ENCODE measurements at places on chromosomes 13 and 19.

DNA sequence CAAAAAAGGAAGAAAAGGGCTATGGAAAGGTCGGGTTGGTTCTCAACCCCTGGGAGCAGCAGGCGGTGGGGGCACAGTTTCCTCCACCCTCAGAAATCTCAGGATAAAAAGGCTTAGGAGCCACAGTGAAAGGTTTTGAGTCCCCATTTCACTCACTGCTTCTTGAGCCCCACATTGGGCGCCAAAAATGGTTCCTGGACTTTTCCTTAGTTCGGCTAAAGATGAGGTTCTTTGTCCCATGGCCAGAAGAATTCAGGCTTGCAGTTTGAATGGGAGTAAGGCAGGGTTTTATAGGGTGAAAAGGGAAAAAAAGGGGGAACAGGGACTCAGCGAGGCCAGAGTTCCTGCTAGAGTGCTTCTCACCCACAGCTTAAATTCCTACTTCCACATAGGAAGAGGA is 179.5 kb downstream of the GGACT start:
- no peak for DNase-seq

DNA sequence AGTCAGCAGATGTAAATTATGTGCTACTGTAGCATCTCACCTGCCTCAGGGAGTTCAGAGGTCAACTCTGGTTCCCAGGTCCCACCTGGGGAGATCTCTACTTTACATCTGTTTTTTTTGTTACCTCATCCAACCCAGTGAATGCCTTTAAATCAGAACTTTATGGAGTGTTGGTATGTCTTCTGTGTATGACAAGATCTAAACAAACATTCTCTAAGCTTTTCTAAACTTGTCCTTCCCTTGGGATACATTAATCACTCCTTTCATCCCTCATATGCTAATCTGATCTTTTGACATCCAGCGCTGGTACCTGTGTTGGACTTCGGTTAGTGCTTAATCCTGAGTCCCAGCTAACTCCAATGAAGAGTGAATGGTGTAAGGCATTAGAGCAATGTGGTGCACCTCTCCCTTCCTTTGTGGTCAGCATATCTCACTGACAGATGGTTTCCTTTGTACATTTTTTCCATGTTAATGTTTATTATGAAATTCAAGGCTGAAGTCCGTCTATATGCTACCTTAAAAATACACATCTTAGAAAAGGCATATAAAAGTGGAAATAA is 213.4 kb downstream of the ABCC4 start:
- no peak for DNase-seq

- DNase-seq: no peak
These were observed 3.1 kb downstream of the CCER2 start for GRCh38 chr19:38908911-38909310.

DNA sequence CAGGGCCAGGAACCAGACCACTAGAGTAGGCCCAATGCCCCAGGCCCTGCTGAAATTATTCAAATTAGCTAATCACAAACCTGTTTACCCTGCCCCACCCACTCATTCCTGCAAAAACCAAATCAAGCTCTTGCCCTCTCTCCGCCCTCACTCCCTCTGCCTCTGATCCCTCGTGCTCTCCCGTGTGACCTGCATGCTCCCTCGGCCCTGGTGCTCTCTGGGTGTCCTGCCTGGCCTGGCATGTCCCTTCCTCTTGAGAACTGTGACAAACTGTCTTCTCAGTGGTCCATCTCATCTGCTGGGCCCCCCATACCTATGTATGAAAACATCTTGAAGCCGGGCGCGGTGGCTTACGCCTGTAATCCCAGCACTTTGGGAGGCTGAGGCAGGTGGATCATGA is 12.2 kb upstream of the TTYH1 start:
- no peak for DNase-seq

DNA sequence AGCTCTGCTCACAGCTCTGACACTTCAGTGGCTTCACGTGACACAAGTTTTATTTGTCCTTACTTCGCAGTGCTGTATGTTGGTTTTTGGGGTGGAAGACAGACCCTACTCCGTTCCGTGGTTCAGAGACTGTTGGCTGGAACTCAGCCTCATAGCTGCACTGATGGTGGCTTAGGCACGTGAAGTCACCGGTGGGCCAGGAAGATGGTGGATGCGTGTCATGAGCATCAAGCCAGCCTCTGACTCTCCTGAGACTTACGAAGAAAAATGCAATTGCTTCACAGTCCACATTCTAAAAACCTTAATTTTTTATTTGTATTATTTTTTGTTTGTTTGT is 161.4 kb upstream of the SOX1 start:
- DNase-seq: no peak

DNA sequence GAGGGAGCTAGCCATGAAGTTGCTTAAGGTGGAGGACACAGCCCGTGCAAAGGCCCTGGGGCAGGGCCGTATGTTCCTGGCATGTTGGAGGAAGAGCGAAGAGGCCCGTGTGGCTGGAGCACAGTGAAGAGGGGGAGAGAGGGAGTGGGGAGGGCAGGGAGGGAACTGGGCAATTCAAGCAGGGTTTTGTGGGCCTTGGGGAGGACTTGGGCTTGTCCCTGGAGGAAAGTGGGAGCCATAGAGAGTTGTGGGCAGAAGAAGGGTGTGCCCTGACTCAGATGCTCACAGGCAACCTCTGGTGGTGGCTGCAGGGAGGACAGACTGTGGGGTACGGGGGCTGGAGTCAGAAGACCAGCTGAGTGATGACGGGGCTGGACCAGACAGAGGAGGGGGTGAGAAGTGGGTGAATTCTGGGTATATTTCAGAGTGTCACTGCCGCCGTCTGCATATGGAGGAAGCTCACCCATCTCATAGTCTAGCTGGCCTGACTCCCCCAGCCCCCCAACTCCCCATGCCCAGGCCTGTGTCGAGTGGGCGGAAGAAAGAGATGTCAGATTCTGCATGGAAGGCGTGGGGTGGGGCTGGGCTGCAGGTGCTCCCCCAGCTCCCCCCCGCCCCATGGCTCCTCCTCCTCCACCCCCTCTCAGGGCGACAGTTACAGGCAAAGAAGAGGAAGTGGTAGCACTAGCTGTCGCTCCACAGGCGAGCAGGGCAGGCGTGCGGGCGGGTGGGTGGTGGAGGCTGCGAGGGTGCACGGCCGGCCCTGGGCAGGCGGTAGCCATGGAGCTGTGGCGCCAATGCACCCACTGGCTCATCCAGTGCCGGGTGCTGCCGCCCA is at the start of gene VAV1:
Gene VAV1 (plus strand): TSS at position 681 of the 838 bp plus-strand sequence. CDS start 100 bp downstream, at position 781.
- DNase-seq: no peak

All from right hindlimb (tissue), 1 donor.